ENCODE measurements at places on chromosomes 6 and 20. TPM values are rescaled to one million over a fixed set of nuclear protein-coding genes. Genes with fewer than 3 reads are reported as not detected.

Gene MLIP
- total RNA-seq, result 2.9 TPM

Gene BTN1A1
- 0.72 TPM for total RNA-seq

Gene NMBR
- total RNA-seq, result 0.48 TPM

Gene CYP21A2
- not detected for total RNA-seq

GRCh38 chr20:44600758-44601201 is 18.4 kb downstream of the PKIG start:
- no peak for DNase-seq

Gene OR2J3
- 3.1 TPM for total RNA-seq

Gene SLC32A1
- 6.3 TPM for total RNA-seq

Gene RBPJL
- not detected for total RNA-seq

- DNase-seq, result peak; percentile 14
Observed at GRCh38 chr20:51750037-51750769, 18.0 kb downstream of the ATP9A start.

DNA sequence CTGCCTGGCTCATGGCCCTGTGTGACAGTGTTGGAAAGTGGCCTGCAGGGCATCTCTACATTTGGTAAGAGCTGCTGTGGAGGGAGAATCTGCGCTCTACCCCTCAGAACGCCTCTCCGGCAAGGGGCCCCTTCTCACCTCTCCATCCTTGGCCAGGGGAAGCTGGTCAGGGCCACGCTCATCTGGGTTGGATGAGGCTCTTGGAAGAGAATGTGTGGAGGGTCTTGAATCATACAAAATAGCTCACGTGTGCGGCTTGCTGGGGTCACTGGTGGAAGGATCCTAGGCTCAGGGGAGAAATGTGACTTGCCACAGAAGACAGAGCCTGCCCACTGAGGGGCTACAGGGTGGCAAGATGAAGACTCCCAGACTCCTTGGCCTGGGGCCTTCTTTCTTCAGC is 105.0 kb downstream of the SCML4 start:
- no peak for DNase-seq

Gene SIM1
- 6.5 TPM for total RNA-seq

- DNase-seq, result no peak
Observed at GRCh38 chr6:54598787-54599313, 247.7 kb upstream of the FAM83B start.

DNA sequence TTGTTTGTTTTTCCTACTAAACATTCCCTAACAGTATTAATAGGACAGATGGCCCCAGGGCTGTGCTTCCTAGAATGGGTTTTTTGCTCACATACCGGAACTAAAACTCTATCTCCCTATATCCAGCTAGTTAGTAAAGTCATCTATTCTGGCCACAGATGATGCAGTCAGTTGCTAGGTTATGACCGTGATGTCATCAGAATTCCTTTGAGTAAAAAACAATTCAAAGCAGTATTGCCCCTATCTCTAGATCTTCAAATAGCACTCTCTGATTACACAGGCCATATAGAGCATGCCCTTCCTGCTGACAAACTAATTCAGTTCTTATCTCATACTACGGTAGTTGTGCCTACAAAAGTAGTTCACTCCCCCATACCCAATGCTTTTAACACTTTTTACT is 17.9 kb upstream of the ZNF451 start:
- DNase-seq, result no peak

- no peak for DNase-seq
Observed at GRCh38 chr20:4021906-4022305, 6.5 kb upstream of the RNF24 start.

- peak; percentile 76 for DNase-seq
Observed at GRCh38 chr6:147322299-147323162, 118.3 kb downstream of the STXBP5 start.

DNA sequence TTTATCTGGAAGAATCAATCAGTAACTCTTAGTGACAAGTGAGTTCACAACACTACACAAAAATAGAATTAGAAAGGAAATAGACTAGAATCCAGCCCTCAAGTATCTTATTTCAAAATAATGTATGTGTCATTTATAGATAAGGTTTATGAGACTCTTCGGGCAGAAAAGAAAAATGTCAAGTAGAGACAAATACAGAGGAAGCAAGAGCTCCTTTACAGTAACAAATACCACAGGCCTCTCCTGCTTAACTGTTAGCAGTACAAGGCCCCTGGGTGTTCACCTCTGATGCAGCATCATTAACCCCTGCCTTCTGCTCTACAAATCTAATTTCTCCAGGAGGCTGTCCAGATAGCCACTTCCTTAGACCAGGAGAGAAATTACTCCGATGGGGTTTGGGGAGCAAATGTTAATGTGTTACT is 76.7 kb downstream of the UBE3D start:
- peak; percentile 69 for DNase-seq

DNA sequence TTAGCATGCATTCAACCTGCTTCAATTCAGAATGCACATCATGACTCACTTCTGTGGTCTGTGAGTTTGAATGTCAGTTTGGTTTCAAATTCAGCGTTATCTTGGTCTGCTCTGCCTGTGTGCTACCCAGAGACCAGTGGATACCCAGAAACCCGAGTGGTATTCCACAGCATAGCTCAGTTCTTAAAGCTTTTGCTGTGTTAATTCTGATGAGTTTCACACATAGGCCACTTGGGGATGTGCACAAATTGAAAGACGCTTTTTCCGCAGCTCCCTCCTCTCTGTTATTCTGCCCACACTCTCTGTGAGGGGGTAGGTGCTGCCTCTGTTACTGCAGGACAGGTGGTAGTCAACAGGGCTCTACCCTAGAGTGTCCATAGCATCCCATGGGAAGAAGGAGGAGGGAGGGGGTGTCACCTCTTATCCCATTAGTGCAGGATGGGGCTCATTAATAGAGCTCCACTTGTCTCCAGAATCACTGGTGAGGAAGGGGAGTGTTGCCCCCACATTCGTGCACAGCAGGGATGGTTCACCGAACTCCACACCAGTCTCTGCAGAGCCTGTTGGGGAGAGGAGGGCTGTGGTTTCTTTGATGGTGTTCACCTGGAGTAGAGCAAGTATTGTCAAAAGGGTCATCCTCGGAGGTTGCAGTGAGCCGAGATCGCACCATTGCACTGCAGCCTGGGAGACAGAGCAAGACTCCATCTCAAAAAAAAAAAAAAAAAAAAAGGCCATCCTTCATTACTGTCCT is 29.2 kb upstream of the SDCBP2 start:
- DNase-seq, result no peak

DNA sequence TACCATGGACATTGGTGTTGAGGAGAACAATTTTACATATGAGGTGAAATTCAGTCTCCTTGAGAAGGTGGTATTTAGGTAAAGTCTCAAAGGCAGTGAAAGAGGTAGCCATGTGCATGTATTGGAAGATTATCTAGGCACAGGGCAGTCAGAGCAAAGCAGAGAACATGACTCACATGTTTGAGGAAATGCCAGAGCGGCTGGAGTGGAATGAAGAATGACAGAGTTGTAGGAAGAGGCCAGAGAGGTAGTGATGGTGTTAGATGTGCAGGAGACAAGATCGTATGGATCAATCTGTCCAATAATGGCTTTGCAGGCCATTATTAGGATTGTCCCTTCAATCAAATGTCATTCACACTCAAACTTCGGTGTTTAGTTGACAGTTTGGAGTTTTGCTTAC is 449.4 kb upstream of the PTCHD4 start:
- DNase-seq, result no peak

DNA sequence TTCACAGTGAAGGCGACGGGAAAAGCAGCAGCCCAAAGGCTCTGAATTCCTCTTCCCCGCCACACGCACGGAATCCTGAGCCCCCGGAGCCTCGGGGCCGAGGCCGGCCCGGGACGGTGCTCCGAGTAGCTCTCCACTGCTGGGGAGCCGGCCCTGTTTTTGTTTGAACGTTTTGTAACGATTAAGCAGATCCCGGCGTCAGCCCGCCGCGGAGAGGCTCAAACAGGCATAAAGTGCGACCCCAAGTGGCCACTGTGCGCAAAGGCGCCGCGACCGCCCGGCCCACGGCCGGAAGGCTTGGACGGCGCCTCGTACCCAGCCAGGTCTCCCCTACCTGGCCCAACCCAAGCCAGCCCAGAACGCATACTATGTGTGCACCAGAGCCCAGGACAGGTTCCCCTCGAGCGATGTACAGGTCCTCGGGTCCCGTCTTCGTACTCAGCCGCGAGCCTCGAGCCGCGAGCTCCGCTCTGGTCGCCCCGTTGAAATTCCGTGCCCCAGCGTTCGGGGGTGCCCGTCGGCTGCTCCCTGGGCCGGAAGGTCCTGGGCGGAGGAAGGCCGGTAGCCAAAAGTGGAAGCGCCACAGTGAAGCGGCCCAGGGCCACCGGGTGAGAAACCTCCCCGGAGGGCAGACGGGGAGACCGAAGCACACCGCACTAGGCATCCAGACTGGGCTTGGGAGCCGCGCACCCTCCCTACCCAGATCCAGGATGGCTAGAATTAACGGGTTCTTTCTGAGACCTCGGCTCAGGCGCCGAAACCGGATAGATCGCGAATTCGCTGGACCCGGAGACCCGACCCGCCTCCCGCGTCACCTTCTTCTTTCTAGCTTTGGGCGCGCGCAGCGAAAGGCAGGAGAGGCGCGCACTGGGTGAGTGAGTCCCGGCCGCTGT is 1.2 kb upstream of the MAFB start:
- DNase-seq, result peak; percentile 94

DNA sequence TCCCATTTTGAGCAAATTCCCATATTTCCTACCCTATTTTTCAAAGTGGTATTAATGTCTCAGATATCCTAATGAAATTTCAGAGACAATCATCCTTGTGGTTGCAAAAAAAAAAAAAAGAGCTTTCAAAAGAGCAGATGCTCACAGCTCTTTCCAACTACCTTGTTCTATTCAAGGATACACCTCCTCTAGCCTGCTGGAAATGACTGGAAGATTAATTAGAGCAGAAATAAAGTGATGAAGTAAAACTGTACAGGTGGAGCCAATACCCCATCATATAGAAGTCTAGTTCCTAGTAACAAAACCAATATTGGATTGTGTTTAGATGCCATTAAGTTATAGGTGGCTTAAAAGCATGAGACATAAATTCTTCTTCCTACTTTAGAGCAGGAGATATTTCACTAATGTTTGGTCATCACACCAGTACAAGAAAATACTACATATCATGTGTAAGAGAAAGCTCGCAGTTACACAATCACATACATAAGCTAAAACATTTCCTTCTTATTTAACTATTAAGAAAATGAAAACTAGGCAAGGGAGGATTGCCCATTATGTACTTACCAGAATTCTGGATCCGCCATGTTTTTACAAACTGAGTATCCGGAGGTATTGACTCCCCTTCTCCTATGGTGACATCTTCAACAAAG is 42.4 kb downstream of the ILRUN start:
- DNase-seq, result no peak

Gene PHACTR1
- total RNA-seq, result 3.6 TPM

Data from umbilical cord (tissue), 2 donors.